Activated CD8-positive, alpha-beta memory T cell treated with anti-CD3 and anti-CD28 coated beads for 4 hours (primary cell): ENCODE measurements at places on chromosomes 12 and 14.

DNA sequence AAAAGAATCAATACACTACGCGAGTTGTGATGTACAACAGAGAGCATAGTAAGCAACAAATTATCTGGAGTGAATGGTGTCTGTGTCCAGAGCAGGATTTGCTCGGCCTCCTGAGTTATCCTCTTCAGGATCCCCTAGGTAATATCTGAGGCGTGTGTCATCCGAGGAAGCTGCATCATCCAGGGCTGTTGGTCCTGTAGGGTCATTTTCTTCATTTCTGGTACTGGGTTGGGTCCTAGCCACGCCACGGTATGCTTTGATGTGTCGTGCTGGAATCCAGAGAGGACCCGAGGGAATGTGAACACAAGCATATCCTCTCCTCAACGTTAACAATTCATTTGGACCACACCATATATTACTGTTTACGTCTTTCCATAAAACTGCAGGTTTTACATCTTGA, 19.0 kb upstream of the CLEC4E start:
- DNase-seq = no peak

GRCh38 chr12:128914908-128915563, 61.8 kb downstream of the GLT1D1 start:
- DNase-seq = peak; percentile 1

DNA sequence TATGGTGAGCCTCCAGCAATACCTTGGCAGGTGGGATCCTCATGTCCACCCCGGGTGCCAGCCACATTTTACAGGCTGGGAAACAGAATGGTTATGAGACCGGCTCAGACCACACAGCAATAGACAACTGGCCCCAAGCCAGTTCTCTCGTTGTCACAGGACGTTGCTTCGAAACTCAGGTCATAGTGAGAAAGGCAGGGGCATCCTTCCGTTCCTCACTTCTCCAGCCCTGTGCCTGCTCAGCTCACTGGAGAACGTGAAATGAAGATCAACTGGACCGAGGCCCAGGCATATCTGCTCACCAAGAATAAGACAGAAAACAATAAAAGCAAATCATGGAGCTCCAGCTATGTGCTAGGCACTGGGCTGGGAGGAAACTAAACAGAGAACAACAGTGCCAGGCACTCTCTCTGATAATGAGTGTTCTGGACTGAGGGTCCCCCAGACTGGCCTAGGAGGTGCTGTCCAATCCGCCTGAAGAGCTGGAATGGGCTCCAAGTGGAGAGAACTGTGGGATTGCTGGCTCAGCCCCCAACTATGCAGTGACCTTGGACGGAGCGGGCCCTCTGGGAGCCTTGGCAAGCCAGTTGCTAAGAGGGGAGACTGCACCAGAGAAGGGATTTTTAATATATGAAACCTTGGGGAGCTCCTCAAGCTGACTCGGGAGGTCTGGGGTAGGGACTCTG, 18.8 kb upstream of the FAIM2 start:
- no peak for DNase-seq

DNA sequence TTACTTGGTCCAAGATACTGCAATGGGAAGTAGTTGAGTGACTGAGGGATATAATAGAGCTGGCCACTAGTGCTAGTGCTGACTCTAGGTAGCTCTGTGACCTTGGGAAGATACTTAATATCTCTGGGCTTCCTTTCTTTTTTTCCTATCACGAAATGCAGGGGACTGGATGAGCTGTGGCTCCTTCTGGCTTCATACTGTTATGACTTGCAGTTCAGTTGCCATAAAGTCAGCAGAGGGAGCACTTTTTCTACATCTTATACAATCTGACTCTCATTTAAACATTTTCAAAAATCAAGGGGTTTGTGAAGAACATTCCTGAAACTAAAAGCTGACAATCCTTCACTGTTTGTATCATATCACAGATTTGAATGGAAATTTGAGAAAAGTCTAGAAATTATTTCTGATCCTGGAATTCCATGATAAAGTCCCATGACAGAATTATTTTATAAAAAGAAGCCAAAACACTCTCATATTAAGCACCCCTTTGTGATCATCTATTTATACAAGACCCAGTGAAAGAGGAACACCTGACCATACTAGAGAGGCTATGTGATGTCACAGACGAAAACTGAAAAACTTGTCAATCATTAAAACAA, 5.3 kb downstream of the BHLHE41 start:
- no peak for DNase-seq

DNA sequence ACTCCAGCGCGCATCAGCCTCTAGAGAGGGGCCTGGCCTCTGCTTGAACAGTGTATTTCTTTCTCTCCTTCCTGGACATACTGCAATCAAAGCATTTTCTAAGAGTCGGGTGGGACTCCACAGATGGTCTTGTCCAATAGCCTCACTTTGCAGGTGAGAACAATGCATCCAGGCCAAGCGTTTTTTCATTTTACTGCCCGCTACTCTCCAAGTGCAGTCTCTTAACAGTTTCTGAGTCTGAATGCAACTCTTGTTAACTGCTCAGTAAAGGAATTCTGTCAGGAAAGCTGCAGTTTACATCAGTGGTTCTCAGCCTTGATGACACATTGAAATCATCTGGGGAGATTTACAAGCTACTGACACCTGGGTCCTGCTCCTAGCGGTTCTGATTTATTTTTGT, 57.0 kb downstream of the IRF2BPL start:
- no peak for DNase-seq

DNA sequence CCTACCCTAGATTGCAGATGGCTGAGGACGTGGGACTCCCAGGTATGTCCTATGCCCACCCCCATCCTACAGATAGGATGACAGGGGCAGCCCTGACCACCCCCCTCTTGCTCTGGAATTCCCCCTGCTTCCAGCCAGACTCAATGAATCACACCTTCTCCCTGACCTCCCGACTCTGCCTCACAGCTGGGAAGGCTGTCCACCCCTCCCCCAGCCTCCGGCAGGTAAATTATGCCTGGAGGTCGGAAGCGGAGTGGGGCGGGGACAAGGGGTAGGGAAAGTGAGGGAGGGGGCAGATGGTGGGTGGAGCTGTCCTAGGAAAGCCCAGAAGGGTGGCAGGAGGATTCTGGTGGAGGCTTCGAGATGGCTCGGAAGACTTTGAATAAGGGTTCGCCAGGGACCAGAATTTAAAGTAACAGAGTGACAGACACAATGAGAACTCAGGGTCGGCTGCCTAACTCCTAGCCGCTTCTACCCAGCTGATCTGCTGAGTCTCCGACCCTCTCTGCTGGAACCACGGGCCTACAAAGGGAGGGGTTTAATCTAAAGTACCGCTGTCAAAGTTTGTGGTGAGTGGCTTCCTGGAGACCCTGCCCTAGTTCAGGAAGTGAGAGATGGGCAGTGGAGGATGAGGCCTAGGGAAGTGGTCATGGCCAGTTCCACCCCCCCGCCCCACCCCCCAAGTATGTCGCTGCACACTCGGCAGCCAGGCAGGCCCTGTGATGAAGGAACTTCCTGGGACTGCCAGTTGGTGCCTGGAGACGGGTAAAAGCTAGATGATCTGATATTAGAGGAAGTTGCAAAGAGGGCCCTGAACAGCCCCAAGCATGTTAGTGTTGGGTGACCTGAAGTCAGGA, 4.2 kb downstream of the PLEKHG3 start:
- DNase-seq = no peak

- no peak for DNase-seq
Measured at GRCh38 chr14:90523961-90524875, 127.4 kb downstream of the CALM1 start.

- no peak for DNase-seq
Measured at GRCh38 chr12:94795520-94795919, 145.2 kb upstream of the TMCC3 start.

- DNase-seq = no peak
Measured at GRCh38 chr12:84911271-84912197, 1.1 kb downstream of the SLC6A15 start.

DNA sequence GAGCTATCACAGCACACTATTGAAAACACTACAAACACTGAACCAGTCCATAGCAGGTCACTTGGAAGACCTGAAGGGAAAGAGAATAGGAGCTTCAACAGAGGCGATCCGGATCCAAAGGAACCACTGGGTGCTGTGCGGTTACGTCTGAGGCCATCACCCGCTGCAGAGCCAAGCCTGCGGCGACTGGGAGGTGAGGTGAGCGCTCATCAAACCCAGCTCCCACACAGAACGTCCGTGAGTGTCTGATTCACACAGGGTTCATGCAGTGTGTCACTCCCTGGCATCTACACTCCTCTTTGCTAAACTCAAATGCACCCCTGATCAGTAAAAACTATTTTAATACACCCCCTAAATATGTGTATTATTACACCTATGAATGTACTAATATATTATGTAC, 64.1 kb downstream of the TMEM132D start:
- DNase-seq = no peak

DNA sequence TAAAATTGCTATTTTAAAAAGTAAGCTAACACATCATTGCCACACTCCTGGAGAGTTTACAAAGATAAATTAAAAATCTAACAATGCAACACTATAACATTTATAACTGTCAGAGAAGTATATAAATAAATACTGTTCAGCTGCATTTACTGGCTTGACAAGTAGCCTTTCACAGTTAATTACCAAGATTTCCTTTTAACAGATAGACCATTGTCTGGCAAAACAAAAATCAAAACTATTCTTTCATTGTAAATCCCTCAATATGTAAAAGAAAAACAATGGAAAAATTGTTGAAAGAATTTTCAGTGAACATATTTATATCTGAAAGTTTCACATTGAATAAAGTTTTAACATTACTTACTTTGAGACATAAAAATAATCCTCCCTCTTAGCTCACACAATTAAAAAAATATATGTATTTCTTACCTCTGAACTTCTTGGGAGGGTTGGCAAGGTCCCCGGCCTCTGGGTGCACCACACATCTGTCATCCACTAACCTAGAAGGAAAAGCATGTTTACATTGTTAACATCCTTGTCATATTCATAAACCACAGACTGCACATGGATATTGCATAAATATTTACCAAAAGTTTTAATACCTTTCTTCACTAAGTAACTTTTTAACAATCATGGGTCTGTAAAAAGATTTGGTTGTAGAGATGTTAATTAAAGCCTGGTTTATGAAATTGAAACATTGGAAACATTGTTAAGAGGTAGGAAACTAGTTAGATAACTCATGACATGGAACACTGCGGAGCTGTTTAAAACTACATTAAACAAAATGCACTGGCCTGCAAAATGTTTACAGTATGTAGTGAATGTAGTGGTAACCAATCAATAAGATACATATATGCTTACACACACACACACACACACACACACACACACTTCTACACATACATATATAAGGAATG, 43.0 kb downstream of the ITPR2 start:
- DNase-seq = no peak

DNA sequence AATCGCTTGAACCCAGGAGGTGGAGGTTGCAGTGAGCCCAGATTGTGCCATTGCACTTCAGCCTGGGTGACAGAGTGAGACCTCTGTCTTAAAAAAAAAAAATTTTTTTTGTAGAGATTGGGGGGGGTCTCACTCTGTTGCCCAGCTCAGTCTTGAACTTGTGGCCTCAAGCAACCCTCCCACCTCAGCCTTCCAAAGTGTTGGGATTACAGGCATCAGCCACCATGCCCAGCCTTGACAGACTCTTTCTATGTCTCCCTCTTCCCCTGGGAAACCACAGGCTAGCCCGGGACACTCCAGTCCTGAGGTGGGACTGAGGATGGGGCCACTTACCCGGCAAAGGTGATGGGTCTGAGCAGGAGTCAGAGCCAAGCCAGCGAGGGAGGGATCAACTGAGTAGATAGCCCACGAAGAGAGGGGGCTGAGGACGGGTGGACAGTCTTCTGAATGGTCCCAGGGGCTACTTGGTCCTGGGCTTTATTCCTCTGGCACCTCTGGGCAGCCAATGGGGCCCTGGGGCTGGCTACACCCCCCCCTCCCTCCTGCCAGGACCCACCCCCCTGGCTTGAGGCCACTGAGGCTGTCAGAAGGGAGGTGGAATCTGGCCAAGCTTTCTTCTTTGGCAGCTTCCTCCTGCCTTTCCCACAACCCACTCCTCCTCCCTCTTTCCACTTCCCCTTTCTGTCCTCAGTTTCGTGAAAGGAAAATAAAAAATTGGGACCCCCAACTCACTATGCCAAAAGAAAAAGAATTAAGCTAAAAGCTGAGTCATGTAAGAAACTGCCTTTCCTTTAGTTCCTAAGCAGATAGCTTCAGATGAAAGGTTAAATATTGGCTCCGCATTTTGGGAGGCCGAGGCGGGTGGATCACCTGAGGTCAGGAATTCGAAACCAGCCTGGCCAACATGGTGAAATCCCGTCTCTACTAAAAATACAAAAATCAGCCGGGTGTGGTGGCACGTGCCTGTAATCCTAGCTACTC, at the start of gene SDS:
Gene SDS (minus strand): TSS at position 453 of the 981 bp plus-strand sequence. CDS start 4,179 bp downstream, outside the sequence.
- DNase-seq = no peak

GRCh38 chr14:81534510-81535074, 939 bp upstream of the SEL1L start:
- DNase-seq = no peak

GRCh38 chr12:107567876-107568619, 117.6 kb upstream of the PWP1 start:
- DNase-seq = no peak

DNA sequence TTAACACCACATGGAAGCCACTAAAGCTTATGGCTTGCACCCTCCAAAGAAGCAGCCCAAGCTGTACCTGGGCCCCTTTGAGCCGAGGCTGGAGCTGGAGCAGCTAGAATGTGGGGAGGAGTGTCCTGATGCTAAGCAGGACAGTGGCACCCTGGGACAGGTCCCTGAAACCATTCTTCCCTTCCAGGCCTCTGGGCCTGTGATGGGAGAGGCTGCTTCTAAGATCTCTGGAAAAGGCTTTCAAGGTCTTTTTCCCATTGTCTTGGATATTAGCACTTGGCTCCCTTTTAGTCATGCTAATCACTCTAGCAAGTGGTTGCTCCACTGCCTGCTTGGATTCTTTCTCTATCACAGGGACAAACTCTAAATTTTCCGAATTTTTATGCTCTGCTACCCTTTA, 40.9 kb downstream of the OSBPL8 start:
- no peak for DNase-seq

GRCh38 chr14:95220663-95221231, 63.4 kb upstream of the DICER1 start:
- no peak for DNase-seq

DNA sequence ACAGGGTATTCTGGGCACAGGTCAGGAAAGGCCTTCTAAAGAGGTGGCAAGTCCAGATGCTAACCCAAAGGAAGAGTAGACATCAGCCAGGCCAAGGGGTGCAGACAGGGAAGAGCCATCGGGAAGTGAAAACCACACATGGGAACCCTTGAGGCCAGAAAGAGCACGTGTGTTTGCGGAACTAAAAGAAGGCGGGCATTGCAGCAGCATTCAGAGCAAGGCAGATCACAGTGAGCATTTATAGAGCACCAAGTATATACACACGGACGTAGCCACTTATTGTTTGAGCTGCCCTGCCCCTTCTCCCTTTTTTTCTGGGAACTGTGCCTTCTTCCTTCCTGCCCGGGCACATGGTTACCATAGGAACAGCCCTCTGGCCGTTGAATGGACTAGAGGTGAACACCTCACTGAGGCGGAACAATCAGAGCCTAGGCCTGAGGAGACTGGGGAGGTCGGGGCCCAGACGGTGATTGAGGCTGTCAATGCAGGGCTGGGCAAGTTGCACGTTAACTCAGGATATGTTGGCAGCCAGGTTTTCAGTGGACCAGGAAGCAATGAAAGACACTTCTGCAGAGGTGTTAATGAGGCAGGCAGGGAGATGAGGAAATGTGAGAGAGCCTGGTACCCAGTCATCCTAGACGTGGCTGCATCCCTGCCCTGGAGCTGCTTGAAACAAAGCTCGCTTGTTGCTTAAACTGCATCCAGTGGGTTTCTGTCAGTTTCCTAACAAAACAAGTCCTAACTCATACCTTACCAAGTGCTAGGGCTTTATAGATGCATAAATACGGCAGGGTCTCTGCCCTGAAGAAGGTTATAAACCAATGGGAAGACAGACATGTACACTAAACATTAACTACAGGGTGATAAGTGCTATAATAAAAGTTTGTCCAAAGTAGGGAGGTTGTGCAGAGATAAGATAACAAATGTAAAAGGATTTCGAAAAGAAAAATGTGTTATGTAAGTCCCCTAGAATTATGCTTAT, 34.2 kb downstream of the MOAP1 start:
- no peak for DNase-seq
